ENCODE measurements at places on chromosomes 5 and 9. TPM values are rescaled to one million over a fixed set of nuclear protein-coding genes. Genes with fewer than 3 reads are reported as not detected.

The ANKRD20A1 gene
- total RNA-seq, result 5.9 TPM

The RAD50 gene
- total RNA-seq, result 23.1 TPM

DNA sequence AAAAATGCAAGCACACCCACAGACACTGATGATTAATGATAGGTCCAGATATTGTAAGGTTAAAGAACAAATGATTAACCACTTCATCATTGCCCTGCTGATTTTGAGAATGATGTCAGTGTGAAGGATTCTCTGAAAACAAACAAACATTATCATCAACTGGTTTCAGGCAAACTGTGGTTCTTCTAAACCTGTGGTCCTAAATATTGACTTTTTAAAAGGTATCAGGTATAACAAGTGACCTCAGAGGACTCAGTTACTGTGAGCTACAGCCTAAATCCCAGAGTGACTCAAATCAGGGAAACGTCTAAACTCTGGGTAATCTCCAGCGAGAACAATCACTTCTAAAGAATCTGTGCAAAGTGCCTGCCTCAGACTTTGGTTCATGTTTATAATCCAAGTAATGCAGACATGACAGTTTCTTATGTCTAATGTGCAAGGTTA, 172.3 kb upstream of the CDH6 start:
- ATAC-seq, result no peak

GRCh38 chr9:123269281-123269680, 895 bp upstream of the STRBP start:
- no peak for ATAC-seq

GRCh38 chr9:16921855-16922254, 51.4 kb upstream of the BNC2 start:
- ATAC-seq, result peak; percentile 68

The TRIM36 gene
- 1.2 TPM for total RNA-seq

- no peak for ATAC-seq
Observed at GRCh38 chr9:4495537-4495936, 5.3 kb downstream of the SLC1A1 start.

The TLX3 gene
- not detected for total RNA-seq

GRCh38 chr5:113020461-113021273, 44.1 kb downstream of the DCP2 start:
- peak; percentile 59 for ATAC-seq

The DCTN4 gene
- 49.4 TPM for total RNA-seq

DNA sequence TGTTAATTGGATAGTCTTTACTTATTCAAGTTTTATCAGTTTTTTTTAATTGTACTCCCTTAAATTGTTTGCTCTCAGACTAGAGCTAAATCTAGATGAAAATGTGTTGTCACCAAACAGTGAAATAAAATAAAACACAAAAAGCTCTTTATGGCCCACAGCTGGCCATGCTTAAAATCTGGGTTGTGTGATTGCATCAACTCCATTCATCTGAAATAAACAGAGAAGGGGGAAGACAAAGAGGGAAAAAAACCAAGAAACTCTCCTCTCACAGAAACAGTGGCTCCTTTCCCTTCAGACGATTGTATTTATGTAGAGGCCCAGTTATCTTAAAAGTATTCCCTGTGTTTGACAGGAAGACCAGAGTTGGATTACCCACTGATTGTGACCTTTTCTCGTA, 422.4 kb downstream of the IRX1 start:
- no peak for ATAC-seq
